ENCODE measurements at places on chromosomes 5 and 9.

DNA sequence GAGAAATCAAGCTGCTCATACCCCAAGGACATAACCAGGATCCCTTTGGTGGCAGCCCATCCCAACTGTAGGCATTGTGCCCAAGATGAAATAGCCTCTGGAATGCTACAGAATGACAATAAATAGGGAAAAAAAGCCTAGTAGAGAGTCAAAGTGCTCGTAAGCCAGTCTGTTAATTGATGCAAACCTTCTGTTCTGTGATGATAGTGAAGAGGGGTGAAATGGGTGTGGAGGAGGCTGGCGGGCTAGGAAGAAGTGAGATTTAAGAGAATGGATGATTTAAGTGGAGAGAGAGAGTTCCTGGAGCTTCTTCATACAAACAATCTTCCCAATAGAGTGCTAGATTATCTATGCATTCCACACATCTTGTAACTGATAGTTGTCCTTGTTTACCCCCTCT, 301.0 kb upstream of the PCSK5 start:
- no peak for DNase-seq

DNA sequence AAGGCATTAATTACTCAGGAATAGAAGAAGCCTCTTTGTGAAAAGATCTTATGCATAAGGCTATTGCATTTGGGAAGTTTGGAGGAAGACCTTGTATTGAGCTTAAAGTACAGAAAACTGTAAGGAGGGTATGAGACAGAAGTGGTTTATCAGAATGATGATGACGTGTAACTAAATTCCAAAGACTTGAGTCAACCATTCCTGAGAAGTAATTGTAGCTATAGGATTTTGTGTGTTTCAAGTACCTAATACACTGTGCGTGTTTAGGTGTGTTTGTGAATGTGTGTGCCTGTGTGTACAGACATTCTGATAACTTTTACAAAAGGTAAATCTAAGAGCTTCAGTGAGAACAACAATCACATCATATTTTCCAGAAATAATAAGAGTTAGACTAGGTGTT, 46.5 kb upstream of the IRX2 start:
- no peak for DNase-seq

DNA sequence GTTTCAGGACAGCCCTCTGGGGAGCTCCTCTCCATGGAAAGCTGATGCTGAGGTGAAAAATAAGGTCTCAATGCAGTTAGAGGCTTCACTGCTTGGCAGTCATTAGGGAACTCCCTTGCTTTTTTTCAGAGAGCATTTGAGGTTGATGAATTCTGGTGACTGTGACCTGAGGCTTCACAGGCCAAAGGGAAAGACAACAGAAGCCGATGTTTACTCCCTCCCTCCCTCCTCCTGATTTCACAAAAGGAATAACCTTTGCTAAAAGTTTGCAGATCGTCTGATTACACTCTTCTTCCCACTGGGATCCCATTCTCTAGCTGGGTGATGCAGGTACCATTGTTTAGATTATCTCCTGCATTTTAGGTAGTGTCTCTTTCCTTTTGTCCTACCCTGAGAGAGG, 329.4 kb downstream of the KIF4B start:
- no peak for DNase-seq

- no peak for DNase-seq
Observed at GRCh38 chr9:128001779-128002298, 21.1 kb upstream of the EEIG1 start.

DNA sequence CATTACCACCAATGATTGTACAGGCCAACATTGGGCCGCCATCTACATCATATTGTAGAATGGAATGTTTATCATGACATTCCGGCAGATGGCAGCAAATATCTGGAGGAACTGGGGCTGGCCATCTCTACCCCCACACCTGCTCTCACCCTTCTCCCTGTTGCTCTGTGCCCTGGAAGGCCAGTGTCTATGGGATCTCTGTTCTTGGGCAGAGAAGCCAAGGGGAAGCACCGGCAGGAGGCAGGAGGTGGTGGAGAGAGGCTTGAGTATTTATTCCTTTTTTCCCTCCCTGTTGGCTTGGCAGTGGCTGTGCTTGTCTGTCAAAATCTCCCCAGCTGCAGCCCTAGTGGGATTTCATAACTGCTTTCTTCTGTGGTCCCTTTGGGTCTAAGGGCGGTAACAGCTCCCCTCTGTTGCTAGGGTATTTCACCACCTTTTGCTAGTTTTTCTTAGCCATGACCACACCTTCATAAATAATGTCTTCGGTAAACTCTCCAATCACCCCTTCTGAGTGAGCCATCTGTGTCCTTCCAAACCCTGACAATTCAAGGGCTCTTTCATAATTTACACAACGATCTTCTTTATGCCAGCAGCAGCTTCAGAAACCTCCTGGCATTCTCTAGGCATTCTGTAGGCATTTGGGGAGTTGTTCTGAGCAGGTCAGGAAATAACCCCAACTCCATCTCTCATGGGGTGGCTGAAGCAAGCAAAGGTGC, 225.8 kb downstream of the MELK start:
- DNase-seq = no peak

GRCh38 chr5:126947146-126948010, 83.0 kb downstream of the MARCHF3 start:
- no peak for DNase-seq

GRCh38 chr9:79962836-79963235, 391.1 kb downstream of the TLE4 start:
- no peak for DNase-seq
